Kidney (tissue), 22 donors: ENCODE measurements at places on chromosomes 2 and 18.

DNA sequence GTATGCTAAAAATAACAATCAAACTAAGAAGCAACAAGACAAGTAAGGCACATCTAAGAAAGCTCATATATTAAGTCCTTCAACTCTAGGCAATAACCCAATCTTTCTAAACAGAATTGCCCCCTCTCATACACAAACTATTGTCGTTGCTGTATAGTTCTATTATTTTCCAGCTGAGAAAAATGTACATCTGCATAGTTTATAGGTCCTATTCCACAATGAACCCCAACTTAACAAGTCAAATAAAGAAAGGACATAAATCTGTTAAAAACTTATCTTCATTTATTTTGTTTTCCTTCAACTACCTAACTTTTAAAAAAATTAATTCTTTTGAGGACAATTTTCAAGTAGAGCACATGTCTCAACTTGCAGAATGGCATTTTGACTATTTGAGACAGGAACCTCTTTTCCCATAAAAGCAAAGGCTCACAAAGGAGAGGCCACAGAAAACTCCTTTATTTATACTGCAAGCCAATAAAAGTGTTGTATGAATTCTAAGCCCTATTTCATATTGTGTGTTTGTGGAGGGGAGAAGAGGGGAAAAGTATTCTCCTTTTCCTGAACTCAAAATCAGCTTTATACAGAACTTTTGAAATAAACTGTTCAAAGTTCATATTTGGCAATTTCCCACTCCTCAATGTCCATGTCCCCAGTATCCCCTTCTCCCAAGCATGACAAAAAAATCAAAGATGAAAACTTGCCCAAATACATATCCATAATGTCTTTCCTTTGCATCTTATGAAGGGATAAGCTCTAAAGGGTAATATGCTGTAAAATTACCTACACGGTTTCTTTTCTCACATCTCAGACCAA lies 37.4 kb downstream of the RTN4 start:
- H3K4me1 ChIP-seq = peaks cover 6% of the 10 kb centered on the region
- H3K27me3 ChIP-seq = no peaks in the 10 kb centered on the region
- no peak for DNase-seq
- H3K36me3 ChIP-seq = no peaks in the 10 kb centered on the region
- peak overlapping the region; percentile 69 for H3K27ac ChIP-seq

- no peaks in the 10 kb centered on the region for H3K27me3 ChIP-seq
- H3K27ac ChIP-seq = no peak overlapping the region
- H3K36me3 ChIP-seq = no peaks in the 10 kb centered on the region
- H3K4me1 ChIP-seq = no peaks in the 10 kb centered on the region
- no peak for DNase-seq
Observed at GRCh38 chr18:179499-179898, 21.1 kb downstream of the USP14 start.

GRCh38 chr2:54610700-54611099 lies 112.8 kb upstream of the EML6 start:
- H3K36me3 ChIP-seq = peaks cover 8% of the 10 kb centered on the region
- no peak overlapping the region for H3K27ac ChIP-seq
- no peaks in the 10 kb centered on the region for H3K27me3 ChIP-seq
- no peak for DNase-seq

GRCh38 chr18:49061239-49061990 lies 110.7 kb upstream of the SMAD7 start:
- H3K27me3 ChIP-seq = no peaks in the 10 kb centered on the region
- no peak overlapping the region for H3K27ac ChIP-seq
- H3K4me1 ChIP-seq = no peaks in the 10 kb centered on the region

DNA sequence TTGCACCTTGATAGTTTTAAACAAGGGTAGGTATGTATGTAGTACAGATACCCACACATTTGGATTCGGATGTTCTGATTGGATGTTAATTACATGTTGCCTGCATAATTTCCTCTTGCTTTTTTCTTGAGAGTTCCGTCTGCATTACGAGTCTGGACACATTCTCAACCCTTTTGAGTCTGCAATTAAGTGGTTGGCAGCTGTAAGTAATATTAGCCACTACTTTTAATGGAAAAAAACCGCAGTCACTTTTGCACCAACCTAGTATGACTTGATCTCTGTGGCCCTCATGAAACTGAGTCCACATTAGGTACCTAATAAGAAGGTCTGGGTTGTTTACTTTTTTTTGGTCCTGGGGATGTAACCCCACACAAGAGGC lies 217.3 kb downstream of the VAPA start:
- no peak for DNase-seq
- H3K4me3 ChIP-seq = no peak overlapping the region
- no peaks in the 10 kb centered on the region for H3K36me3 ChIP-seq

DNA sequence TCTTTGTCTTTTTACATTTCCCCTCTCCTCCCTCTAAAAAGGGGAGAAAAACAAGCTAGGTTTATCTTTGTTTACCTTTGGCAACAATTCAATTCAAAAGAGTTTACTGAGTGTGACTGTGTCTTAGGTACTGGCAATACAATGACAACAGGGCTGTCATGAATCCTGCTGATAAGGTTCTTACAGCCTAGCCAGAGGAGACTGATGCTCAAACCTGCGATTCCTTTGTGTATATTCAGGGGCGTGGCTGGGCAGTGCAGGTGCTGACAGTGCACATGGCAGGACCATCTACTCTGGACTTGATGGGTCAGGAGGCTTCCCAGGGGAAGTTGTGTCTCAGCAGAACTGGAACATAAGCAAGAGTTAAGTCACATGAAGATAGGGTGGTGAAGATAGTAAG lies 23.2 kb upstream of the TTN start:
- H3K36me3 ChIP-seq = no peaks in the 10 kb centered on the region
- no peaks in the 10 kb centered on the region for H3K27me3 ChIP-seq
- no peaks in the 10 kb centered on the region for H3K4me1 ChIP-seq
- no peak for DNase-seq
- no peak overlapping the region for H3K27ac ChIP-seq

GRCh38 chr2:127599211-127599610 lies 46.7 kb upstream of the GPR17 start:
- no peak overlapping the region for H3K4me3 ChIP-seq
- no peaks in the 10 kb centered on the region for H3K27me3 ChIP-seq
- H3K4me1 ChIP-seq = no peaks in the 10 kb centered on the region
- H3K36me3 ChIP-seq = no peaks in the 10 kb centered on the region
- no peak for DNase-seq
- no peak overlapping the region for H3K27ac ChIP-seq
